ENCODE measurements at places on chromosomes 5 and 9.
A peak's percentile ranks its signal among the peaks of the same experiment; 100 is the strongest.

DNA sequence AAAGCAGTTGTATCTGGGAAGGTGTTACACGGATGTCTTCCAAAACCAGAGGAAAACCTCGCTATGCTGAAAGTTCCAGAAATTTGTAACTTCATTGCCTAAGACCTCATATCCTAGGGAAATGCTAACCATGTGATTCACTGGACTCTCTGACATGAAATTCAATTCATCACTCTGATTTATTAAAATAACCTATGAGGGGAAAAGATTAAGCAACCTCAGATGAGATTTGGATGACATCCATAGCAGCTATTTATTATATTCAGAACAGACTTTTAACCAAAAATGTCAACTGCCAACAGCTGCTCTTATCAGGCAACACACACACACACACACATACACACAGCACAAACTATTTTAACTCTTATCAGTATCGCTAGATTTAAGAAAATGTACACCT, 1006.4 kb upstream of the CTNND2 start:
- no peak for DNase-seq

- no peak for DNase-seq
Measured at GRCh38 chr5:176800024-176800423, 10.3 kb upstream of the UNC5A start.

DNA sequence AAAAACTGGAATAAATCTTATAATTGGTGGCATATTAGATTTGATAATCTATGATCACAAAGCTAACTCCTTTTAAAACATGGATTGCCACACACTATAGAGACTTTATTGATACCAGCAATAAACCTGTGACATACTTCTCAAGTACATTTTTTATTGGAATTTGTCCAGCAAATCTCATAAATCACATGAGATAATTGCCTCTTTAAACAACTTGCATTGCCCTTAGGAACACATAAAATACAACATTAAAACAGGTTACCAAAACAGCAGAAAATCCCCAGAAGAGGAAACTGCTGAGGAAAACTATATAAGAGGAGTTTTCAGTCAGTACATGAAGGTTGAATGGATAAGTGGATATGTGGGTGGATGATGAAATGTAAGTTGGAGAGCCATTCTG, 124.6 kb downstream of the SNCAIP start:
- no peak for DNase-seq

DNA sequence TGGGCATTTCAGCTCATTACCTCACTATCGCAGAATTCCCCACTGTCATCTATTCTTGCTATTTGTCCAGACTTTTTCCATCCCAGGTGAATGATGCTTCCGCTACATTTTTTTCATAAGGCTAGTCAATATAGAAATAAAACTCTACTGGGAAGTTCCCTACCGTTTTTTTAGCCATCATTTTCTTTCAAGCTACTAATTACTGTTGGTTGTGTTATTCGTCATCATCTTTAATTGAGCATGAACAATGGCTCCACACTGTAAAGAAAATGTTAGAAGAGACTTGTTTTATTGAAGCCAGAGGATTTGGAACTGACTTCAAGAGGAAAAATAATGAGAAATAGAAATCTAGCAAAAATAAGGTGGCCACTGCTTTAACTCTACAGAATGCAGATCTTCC, 265.0 kb downstream of the ZNF608 start:
- DNase-seq = no peak

- DNase-seq = no peak
Measured at GRCh38 chr9:136361047-136361753, 2.3 kb downstream of the DNLZ start.

DNA sequence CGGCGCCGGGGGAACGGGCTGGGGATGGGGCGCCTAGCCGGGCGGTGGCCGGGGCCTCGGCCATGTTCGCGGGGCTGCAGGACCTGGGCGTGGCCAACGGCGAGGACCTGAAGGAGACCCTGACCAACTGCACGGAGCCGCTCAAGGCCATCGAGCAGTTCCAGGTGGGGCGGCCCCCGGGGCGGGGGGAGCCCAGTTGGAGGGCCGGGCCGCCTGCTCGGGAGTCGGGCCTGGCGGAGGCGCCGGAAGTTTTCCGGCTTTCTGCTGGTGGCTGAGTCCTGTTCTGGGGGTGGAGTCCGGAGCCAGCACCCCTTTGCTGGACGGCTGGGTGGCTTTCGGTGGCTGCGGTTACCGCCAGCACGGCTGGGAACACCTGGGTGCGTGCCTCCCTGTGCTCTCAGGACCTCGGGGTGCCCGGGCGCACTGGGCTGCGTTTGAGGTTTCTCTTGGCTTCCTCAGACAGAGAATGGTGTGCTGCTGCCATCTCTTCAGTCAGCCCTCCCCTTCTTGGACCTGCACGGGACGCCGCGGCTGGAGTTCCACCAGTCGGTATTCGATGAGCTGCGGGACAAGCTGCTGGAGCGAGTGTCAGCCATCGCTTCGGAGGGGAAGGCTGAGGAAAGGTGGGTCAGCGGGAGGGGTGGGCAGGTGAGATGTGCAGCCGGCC, 454 bp downstream of the NELFB start:
- peak; percentile 64 for DNase-seq

- DNase-seq = no peak
Measured at GRCh38 chr5:7039074-7039473, 325.8 kb downstream of the TENT4A start.

DNA sequence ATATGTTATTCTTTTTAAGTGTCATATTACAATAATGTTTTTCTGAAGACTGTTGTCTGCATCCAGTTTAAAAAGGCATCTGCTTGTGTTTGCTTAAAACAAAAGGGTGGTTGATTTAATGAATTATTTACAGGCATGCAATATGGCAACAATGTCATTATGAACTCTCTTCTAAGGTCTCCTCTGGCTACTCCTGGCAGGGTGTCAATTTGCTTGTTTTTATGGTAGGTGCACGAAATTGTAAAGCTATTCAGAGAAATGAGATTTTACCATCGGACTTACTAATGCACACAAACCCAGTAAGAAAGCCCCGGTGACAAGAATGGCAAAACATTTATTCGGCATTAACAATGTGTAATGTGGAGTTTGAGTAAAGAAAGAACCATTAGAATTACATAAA, 539.8 kb upstream of the ZNF608 start:
- DNase-seq = no peak

DNA sequence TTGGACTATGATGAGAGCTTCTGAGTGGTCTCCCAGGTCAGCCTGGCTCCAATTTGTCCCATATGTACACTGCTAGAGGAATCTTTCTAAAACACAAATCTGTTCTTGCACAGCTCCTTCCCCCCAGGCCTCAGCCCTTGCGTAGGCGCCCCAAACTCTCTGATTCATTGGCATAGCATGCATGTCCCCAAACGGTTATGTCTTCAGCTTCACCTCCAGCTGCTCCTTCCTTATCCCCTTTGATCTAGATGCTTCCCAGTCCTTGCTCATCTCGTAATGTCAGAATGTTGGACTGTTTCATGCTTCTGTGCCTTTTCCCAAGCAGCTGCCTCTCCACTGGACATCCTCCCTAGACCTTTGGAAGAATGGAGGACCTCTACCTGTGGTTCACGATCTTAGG, 60.1 kb upstream of the BASP1 start:
- DNase-seq = no peak

DNA sequence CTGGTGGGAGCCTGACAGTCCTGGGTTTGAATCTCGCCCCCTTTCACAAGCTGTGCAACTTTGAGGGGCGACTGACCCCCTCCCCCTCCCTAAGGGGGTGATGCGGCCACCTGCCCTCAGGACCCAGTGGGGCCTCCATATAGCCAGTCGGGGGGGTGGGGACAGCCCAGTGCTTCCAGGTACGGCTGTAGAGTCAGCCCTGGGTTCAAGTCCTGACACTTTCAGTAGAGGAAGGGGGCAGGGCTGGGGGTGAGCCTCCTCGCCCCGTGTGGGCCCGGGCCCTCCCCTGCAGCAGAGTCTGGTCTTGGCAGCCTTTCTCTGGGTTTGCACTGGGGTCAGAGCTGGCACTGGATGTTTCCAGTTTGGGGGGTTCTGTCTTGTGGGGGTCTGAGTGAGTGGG, 216.3 kb downstream of the C9orf50 start:
- no peak for DNase-seq

GRCh38 chr5:3025392-3025791, 273.9 kb upstream of the IRX2 start:
- DNase-seq = no peak

DNA sequence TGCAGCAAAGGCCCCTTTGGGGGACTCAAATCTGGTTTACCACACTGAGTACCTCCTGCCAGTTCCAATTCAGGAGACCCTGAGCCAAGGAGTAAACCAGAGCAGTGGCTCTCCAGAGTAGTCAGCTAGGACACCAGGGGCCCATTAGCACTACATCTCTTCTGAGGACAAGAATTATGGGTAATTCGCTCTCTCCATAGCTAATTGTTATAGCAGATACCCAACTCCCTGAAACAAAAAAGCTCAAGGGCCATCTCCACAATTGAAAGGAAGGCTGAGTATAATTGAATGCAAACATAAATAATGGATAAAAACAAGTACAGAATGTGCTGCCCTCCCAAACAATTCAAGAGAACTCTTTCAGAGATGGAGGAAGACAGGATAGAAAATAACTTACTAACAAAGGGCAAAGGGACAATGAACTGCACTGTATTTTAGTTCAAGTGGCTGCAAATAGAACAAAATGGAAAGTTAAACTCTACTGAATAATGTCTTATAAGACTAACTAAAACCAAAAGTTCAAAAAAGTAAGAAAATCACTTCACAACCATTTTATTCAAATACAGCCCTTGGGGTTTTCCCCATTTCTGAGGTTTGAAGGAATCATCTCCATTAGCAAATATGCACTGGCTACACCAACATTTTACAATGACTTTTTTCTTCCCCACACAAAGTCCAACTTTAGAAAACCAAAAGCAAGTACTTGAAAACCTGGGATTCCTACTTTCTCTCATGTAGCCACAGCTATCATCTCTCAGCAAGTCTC, 118.8 kb downstream of the SIL1 start:
- DNase-seq = no peak

DNA sequence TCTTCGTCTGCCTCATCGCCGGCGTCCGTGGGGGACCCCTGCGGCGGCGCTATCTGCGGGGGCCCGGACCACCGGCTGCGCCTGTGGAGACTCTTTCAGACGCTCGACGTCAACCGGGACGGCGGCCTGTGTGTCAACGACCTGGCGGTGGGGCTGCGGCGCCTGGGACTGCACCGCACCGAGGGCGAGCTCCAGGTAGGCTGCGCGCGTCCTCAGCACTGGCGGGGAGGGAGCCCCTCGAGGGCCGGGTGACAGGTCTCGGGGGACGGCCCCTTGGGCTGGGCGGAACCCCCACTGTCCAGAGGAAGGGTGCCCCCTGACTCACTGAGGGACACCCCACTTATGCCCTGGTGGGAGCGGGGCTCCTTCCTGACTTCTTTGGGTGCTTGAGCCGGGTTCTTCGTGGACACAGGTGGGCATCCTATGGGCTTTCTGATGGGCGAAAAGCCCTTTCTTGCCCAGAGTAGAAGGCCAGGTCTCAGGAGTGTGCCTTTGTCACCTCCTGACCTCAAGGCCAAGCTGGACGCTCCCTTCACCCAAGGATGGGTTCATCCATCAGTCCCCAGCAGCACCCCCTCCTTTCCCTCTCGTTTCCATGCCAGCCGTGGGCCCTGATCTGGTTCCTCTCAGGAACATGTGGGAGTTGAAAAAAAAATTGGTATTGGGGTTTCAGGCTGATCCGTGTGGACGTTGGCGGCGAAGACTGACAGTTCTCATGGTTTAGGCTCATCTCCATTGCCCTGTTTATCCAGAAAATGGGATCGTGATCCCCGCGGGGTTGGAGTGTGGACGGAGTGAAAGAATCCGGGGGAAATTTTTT, 564 bp downstream of the SLC25A25 start:
- DNase-seq = peak; percentile 12

DNA sequence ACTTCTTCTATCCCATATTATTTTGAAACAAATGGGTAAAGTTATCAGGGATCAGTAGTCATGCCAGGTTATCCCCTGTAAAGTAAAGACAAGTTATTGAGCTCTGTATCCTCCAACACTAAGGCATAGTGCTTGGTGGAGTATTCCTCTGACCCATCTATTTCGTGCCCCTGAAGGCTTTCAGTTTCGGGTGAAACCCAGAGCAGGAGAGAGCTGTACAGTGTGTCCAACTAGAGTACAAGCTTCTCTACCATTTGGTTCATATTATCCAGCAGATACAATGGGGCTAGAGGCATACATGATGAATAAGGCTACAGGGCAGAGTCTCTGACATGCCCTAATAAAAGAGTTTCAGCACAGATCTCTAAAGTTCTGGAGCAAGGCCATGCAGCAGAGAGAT, 3.2 kb upstream of the SLC22A4 start:
- DNase-seq = no peak

GRCh38 chr9:110912419-110913291, 125.6 kb downstream of the LPAR1 start:
- no peak for DNase-seq

DNA sequence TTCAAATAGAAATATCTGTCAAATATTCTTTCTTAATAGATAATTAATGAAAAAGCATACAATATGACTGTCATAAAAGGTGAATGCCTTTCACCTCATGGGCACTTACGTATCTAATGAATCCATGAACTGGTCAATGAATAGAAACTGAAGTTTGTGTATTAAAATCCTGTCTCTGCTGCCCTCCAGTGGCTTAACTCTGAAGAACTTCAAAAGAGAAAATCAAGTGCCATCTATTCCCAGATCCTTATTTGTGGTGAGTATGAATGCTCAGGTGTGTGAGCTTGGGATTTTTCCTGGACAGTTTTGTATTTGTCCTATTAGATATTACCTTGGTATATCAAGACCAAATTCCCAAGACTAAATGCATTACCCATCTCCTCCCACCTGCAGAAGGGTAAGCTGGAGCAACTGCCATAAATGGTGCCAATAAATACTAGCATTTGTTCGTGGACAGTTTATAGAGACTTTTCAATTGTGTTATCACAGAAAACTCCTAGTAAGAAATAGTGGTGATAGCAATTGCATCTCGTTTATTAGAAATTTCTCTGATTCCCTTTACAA, 44.0 kb upstream of the SVEP1 start:
- peak; percentile 27 for DNase-seq

GRCh38 chr5:1112596-1113331, 901 bp upstream of the SLC12A7 start:
- no peak for DNase-seq

GRCh38 chr5:118882666-118883065, 105.7 kb downstream of the DTWD2 start:
- DNase-seq = no peak

DNA sequence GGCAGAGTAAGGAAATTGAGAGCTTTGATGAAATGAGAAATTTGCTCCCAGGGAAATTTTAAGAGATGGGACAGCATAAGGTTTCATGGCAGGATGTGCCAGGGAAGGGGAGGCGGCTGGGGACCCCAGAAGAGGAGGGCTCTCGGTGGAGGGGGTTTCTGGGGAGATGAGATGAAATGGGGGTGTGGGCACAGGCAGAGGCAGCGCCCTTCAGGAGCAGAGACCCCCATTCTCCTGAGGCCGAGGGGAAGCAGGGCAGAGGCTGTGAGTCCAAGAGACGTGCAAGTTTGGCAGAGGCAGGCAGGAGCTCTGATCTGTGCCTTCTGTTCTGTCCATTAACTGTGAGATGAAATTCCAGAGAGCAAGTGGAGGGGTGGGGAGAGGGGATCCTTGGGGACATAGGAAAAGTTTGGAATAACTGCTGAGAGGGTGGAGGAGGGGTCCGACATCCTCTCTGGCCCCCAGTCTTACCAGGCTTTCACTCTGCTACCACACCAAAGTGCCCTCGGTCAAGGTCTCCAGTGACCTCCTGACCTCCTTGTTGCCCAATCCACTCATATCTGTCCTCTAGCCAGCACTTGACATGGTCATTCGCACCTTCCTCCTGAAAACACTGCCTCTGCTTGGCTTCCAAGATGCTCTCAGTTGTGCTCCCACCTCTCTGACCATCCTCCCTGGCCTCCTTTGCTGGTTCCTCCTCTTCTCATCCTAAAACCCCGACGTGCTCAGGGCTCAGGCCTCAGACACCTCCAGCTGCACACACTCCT, 108.1 kb upstream of the MVB12B start:
- no peak for DNase-seq

- no peak for DNase-seq
Measured at GRCh38 chr9:19976226-19976625, 187.4 kb upstream of the SLC24A2 start.
